ENCODE measurements at places on chromosomes 13 and 19.
A peak's percentile ranks its signal among the peaks of the same experiment; 100 is the strongest.

- peak; percentile 78 for DNase-seq
Observed at GRCh38 chr13:51451467-51452360, 1.1 kb downstream of the INTS6 start.

DNA sequence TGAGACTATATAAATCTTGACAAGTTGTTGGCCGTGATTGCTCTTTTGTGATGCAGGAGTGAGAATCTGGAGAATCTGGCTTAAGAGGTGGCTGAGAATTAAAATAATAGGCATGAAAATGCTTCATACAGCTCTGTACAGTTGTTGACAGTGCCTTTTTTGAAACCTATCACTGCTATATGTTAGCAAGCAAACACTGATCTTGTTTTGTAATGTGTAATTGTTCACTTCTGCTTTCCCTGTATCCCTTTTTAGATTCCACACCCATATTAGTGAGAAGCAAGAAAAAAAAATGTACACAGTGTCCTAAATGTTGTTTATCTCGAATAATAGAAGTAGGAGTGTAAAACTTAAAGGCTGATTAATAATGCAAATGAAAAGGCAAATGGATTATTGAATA is 31.1 kb downstream of the ITM2B start:
- DNase-seq: no peak

DNA sequence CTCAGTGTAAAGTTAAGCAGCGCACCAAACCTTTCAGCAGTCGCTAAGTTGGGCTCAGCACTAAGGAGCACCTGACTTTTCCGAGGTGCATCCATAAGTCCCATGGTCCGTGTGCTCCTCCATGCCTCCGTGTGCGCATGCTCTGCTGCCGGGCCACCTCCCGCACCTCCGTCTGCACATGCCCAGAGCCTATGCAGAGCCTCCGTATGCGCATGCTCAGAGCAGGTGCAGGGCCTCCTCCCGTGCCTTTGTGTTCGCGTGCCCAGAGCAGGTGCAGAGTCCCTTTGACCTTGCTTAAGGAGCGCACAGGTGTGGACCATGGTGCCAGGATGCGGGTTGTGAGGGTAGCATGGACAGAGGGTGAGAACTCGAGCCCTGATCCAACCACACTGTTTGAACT is 46.0 kb downstream of the ATP11A start:
- DNase-seq: no peak

DNA sequence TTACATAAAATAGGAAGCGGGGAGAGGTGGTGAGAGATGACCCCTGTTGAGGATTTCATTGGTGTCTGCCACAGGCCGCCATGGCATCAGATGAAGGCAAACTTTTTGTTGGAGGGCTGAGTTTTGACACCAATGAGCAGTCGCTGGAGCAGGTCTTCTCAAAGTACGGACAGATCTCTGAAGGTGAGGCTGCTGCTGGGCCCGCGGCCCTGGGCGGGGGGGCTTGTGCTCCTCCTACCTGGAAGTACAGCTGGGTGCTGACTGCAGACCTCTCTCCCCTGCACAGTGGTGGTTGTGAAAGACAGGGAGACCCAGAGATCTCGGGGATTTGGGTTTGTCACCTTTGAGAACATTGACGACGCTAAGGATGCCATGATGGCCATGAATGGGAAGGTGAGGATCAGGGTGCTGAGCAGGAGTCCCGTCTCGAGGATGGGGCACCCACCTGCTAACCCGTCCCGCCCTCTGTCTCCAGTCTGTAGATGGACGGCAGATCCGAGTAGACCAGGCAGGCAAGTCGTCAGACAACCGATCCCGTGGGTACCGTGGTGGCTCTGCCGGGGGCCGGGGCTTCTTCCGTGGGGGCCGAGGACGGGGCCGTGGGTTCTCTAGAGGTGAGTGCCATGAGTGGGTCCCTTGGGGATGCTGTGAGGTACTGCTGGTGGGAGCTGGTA is 1.9 kb downstream of the CIRBP start:
- no peak for DNase-seq

DNA sequence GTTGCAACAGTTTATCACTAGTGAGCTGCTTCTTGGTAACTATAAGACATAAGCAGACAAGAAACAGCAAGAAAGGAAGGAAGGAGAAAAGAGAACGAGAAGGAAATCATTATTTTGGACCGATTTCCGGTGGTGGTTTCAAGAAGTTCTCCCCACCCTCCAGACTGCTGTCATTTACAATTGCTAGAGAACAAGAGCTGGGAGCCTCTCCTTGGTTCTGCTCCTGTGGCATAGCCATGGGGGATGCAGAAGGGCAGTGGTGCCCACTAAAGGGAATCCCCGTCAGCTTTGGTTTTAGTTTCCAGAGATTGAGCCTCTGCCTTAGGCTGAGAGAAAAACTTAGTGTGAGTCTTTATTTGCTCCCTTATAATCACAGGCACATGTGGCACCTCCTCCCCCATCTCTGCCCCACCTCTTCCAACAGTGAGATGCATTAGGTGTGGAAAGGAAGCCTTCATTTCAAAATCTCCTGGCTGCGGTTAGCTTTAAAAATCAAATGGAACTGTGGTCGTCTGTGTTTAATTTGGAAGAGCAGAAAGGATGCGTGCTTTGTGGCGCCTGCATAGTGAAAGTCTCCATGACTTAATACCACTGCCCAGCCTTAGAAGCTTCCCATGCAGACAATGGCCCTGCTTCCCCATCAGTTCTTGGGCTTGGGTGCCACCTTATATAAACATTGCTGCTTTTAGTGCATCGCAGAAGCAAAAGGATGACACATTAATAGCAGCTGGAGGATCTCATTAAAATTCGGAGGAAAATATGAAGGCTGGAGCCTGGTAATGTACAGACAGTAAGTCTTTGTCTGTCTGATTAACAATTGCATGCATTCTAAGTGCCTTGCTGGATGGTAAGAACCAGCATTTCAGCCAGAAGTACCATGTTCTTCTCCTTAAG is 25.0 kb downstream of the LRCH1 start:
- DNase-seq: peak; percentile 20

- DNase-seq: no peak
Observed at GRCh38 chr13:108657519-108657918, 28.1 kb downstream of the MYO16 start.
